ENCODE measurements at places on chromosomes 11 and 22.

GRCh38 chr11:20258376-20258895 is 98.2 kb upstream of the DBX1 start:
- DNase-seq, result no peak

DNA sequence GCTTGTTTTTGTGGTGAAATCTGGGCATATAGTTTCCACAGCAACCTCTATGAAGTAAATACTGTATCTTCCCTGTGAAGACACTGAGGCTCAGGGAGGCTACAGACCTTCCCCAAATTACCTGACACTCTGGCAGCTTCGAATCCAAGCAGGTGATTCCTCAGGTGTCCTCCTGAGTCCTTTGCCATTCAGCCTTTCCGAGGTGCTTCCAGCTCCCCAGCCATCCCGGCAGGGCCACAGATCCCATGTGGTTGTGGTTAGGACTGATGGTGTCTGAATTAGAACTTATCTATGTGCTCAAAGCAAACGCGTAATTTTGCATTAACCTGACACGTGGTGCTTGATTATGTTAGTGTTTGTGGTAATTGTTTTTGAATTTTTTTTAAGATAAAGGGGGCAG is 785.6 kb downstream of the BRD1 start:
- DNase-seq, result no peak

- no peak for DNase-seq
Observed at GRCh38 chr11:124612045-124612444, 817 bp downstream of the PANX3 start.

- DNase-seq, result no peak
Observed at GRCh38 chr11:11427542-11427941, 74.5 kb upstream of the CSNK2A3 start.

GRCh38 chr11:69603111-69603836 is 37.7 kb upstream of the CCND1 start:
- DNase-seq, result no peak

GRCh38 chr22:29385748-29386147 is 2.6 kb downstream of the AP1B1 start:
- no peak for DNase-seq

GRCh38 chr11:16605389-16605893 is 133.0 kb upstream of the C11orf58 start:
- DNase-seq, result no peak

GRCh38 chr11:68432874-68433273 is 27.7 kb upstream of the PPP6R3 start:
- no peak for DNase-seq

- no peak for DNase-seq
Observed at GRCh38 chr11:70604630-70605467, 206.5 kb downstream of the CTTN start.

DNA sequence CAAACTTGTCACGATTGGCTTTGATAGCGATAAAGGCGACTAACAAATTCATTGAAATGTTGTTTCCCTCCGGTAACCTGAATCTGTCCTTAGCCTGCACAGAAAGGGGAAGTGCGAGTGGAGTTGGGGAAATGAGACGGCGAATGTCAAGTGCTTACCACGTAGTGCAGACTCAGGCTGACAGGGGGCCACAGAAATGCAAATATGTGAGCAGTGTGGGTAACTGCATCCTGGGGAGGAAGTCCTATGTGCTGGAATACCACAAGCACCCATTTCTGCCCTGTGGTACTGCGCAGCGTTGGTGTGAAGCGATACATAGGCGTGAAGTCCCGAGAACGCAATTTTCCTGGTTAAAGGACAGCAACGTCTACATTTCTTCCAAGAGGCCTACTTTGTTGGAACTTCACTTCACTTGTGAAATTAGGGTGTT is 869 bp upstream of the EIF4ENIF1 start:
- peak; percentile 36 for DNase-seq

DNA sequence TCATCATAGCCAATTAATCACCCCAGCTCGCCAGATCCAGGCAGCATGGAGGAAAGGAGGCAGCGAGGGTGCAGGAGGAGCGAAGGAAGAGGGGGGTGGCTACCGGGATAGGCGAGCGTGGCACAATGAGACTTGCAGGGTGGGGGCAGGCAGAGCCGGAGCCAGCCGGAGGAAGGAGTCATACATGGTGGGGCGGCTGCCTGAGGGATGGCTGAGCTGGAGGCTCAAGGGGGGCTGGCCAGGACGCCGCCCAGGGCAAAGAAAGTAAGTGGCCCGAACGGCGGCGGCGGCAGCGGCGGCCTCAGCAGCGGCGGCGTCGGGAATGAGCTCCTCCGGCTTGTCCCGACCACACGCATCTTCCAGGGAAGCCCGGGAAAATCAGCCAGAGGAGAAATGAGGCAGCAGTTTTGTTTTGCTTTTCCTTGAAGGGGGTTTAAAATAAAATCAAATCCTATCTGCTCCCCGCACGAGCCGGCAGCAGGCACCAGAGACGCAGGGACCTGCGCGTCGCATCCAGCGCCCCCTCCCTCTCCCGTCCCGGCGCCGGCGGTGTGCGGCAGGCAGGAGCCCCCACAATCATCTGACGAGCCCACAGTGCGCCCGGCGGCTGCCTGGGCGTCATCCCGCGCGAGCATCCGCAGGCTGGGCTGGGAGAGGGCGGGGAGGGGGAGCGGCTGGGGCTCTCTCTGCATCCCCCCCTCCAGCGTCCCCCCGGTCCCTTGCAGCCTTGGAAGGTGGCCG is 263.6 kb downstream of the CTTN start:
- DNase-seq, result no peak

- DNase-seq, result no peak
Observed at GRCh38 chr11:22337596-22338485, at the start of gene SLC17A6. SLC17A6 (plus strand) TSS chr11:22338381; CDS start chr11:22338534, 153 bp downstream.
